ENCODE measurements at places on chromosomes 5 and 9.

DNA sequence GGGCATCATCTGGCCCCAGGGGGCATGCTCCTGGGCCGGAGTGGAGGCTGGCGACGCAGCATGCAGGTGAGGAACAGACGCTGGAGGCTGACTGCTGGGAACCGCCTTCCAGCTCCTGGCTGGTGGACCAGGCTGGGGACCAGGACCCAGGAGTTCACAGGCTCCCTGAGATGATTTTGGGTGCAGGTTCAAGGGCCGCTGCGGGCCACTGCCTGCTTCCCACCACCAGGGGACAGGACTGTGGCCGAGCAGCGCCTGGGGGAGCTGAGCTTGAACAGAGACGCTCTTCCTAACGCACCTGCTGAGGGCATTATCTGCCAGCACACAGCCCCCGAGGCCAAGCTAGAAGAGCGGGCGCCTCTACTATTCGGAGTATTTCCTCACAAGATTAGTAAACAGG lies 132.1 kb upstream of the RAPGEF1 start:
- DNase-seq, result no peak

DNA sequence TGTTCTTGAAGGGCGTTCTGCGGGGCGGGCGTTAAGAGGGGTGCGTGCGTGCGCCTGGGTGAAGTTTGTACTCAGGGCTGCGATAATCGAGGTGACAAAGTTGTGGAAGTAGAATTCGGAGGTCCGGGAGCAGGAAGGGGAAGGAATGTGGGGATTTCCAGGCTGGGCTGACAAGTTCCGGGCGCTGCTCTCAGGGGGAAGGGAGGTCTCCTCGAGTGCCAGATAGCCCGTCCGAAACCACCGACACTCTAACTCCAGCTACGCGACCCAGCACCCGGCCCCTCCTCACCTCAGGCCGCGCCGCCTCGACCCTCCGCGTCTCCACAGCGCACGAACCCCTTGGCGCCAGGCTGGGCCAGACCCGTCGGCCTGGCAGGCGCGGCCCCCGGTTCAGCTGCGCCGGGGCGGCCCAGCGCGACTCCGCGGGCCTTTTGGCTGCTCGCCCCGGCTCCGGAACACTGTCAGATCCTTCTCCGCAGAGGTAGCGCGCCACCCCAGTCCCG lies at the start of gene IL6ST:
TSS of gene IL6ST (minus strand) at position 469 of the 503 bp plus-strand sequence. CDS start 18,685 bp downstream, outside the sequence.
- peak; percentile 69 for DNase-seq

GRCh38 chr5:137659209-137659608 lies 76.7 kb downstream of the KLHL3 start:
- no peak for DNase-seq

DNA sequence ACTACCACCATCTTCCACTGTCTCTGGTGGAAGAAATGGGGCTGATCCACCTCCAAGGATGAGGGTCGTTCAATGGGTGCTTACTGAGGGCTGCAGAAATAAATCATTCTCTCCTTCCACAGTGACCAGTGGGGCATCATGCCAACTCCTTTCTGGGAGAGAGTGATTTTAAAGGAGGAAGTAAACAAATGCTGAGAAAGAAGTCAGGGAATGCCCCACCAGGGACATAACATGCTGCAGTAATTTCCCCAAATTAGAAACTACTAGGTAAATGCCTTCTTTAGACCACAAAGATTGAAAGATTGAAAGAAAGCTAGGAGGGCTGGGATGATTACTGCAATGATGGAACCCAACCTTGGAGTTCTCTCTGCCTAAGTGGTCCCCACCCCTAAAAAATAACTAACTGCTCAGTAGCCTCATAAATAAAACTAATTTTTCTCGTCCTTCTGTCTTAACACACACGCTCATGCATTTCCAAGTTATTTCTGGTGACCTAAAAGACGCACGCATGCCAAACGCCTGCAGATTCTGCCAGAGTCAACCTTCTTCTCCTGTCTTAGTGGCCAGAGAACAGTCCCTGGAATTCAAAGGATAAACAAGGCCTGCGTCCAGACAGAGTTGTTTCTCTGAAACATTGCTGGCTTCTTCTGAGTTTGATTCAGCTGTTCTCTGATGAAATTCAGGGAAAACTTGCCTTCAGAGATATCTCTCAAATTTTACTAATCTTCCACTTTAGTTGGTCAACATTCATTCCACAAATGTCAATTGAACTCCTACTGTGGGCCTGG lies 250.0 kb downstream of the NR3C1 start:
- no peak for DNase-seq

GRCh38 chr5:155282503-155283107 lies 269.1 kb downstream of the KIF4B start:
- peak; percentile 14 for DNase-seq

DNA sequence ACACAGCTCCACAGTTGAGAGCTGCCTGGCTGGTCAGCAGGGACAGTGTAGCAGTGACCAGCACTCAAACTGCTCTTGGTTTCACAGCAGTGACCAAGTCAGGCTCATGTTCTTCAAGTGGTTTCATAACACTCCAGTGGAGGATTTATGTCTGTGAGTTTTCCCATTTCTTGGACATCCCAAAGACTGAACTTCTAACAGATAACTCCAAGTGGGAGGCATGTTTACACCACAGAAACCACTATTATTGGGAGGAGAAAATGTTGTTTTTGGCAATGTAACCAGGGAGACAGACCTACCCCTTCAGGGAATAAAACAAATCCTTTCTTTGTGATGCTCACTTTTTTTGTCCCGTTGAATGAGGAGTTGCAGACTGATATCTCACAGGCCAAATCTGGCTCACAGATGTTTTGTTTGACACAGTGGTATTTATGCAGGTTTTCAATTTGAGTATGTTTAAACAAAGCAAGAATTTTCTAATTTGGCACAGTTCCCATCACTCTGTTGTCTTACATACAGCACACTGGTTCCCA lies 141.5 kb downstream of the RMI1 start:
- no peak for DNase-seq

DNA sequence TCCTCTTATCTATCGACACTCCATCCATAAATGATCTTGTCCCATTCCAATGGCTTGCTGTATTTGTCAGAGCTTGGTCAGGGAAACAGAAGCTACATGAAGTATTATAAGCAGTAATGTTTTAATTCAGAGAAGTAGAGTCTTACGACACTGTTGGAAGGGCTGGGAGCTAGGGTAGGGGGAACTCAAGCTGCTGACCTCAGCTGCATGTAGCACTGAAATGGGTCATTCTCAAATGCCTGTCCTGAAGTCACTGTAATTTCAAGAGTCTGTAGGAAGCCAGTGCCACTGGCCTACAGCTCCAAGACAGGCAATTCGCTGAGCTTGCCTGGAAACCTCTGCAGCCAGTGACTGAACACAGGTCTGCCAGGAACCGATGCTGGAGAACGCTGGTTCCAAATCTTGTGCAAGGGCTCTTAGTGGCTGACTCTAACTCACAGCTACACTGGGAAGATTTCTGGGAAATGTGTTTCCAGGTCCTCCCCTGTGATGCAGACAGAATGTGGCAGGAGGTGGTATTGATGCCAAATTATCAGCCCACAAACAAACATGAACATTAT lies 532.4 kb downstream of the CCDC171 start:
- no peak for DNase-seq

DNA sequence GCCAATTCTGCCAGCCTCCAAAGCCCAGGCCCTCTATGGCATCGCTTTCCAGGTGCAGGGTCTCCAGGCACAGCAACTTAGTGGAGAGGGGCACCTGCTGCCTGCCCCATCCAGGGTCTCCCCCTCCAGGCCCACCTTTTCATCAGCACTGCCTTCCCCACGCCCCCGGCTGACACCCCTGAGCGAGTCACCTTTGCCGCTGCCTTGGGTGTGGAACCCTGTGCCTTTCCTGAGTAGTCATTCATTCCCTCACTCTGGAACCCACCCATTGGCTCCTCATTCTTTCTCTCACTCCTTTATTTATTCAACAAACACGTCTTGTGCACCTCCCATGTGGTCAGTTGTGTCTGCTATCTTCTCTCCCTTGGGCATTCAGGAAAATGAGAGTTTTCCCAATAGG lies 14.5 kb upstream of the RPL26L1 start:
- peak; percentile 36 for DNase-seq

GRCh38 chr5:54760182-54760935 lies 225.0 kb downstream of the ESM1 start:
- peak; percentile 60 for DNase-seq

DNA sequence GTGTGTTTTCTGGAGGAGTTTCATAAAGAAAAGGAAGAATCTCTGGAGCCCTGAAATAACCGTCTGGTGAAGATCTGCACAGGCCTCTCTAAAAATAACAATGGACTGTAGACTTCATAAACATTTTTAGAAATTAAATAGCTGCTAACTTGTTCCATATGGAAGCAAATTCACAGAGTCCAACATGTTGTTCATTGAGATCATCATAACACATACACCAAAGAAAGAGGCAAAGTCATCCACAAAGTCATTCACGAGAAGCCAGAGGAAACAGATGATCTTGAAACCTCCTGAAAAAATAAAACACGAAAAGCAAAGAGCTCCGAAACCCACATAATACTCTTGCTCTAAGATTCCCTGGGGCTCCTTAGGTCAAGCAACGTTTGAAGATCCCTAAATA lies 347.8 kb downstream of the EFNA5 start:
- no peak for DNase-seq

DNA sequence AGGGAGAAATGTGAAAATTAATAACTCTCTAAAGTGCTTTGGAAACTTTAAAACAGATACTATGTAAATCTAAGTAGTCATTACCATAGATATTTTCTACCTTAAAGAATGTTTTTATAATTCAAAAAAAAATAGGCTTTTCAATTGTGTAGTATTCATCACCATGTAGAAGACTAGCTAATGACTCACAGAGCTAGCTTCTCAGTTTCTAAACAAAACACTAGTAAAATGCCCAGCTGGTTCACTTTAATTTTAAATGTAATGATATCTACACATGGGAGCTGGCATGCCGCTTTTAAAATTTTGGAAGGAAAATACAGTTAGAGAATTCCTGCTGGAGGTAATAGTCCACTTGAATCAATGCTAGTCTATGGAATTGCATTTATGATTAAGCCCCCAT lies 509.8 kb downstream of the CSNK1G3 start:
- no peak for DNase-seq

DNA sequence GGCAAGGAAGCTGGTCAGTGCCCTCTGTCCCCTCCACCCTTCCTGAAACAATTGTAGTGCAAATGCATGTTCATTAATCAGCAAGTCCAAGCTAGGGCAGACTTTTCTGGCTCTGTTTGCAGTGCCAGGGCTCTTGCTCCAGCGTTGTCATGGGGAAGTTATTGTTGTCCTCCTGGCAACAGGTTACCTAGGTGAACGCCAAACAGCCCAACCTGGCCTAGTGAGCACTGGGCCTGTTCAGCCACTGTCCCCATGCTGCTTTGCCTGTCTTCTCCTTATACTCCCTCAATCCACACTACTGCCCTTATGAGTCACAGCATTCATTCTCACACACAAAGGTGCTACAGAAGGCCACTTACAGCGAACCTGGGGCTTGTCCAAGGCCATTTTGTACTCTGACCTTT lies 34.5 kb upstream of the GLIS3 start:
- peak; percentile 78 for DNase-seq

GRCh38 chr9:132978451-132979131 lies at the start of gene GFI1B:
GFI1B (plus strand) TSS chr9:132978694; CDS start chr9:132986679, 7,985 bp downstream.
- DNase-seq, result no peak

DNA sequence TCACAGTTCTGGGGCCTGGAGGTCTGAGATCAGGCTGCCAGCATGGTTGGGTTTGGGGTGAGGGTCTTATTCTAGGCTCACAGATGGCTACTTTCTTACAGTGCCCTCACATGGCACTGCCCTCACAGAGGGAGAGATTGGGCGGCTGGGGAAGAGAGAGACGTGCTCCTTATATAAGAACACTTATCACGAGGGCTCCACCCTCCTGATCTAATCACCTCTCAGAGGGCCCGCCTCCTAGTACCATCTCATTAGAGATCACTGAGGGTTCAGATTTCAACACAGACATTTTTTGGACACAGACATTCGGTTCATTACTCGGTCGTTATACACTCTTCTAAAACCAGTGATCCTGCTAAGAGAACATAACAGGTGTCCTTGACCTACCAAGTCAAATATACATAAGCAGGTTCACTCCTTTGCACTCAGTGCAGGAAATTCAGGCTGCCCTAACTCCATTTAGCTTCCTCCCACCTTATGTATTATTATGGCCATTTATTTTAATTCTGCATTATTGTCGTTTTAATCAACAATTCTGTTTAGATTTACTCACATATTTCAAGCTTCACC lies 121.7 kb downstream of the ICE1 start:
- no peak for DNase-seq

DNA sequence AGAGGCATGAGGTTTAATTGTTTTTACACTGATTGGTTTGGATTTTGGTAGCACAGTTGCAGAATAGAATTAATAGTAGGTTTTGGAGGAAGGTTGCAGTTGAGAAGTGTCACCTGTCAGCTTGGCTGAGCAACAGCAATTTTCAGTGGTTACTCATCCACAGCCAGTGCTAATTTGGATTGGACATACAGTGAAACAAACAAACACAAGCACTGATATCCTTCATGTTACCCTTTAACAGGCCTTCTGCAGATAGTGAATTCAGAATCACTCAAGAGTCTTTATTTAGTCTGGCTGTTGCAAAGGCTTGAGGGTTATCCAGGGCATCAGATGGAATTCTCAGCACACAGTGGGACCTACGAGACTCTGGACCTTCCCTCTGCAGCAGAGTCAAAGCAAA lies 31.8 kb upstream of the POU4F3 start:
- DNase-seq, result peak; percentile 17

DNA sequence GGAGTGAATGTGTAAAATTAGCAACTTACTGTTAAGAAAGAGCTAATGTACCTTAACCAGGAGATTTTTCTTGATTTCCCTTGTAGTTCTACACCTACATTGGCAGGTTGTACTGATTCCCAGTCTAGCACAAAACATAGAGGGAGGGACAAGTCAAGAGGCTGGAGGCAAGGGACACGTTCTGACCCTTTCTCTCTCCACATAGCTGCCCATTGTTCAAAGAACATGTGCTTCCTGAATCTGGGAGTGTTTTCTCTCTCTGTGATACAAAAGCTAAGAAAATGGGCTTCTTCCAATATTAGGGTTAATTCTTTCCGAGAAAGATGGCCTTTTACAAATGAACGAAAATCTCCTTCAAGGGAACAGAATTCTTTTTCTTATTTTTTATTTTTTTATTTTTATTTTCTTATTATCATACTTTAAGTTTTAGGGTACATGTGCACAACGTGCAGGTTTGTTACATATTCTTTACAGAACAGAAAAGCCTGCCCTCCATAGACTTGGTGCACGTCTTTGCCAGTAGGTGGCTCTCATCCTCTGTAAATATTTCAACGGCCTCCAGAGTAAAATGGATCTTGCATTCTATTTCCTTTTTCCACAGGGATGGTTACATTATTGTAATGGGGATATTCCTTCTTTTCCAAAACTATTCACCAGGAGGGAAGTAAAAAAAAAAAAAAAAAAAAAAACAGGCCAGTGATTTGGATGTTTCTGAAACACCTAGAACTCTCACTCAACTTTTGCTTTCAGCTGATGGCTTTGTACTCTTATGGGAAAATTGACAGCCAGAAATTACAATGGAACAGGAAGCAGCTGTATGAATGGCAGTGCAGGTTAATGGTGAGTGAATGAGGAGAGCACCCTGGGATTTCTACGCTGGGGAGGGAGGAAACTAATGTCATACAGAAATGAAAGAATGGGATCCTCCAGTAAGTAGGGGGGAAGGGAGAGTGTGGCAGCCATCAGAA lies 13.1 kb upstream of the IFNA5 start:
- peak; percentile 35 for DNase-seq
